Activated T-helper 1 cell treated with anti-CD3 and anti-CD28 coated beads, Interleukin-2, amount 50 U/mL, for 16 hours (primary cell): ENCODE measurements at places on chromosomes 7 and 10.

DNA sequence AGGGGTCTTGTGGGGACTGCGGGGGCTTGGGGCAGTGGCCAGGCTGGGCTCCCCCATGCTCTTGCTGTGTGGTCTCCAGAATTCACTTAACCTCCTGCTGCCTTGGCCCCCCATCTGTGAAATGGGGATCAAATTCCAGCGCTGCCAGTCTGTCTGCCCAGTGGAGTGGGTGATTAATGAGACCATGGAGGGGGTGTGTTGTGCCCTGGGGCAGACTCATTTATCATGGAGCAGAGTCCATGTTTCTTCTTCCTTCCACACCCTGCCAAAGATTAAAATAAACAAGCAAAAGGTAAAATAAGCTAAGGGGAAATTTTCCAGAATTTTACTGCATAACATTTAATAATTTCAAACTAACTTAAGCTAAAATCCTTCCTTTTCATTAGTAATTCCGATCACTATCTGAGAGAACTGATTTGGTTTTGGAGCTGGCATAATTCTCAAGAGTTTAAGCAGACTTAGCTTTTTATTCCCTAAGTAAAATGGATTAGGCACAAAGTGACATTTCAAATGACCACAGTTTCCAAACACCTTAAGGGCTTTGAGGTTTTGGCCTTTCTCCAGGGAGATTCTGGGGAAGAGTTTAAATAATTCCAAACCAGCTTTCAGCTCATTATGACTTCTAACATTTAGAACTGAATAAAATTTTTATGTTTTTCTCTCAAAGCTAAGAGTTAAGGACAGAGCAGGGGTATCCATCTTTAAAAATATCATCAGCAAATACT, 211.9 kb downstream of the CXCL12 start:
- DNase-seq: no peak

DNA sequence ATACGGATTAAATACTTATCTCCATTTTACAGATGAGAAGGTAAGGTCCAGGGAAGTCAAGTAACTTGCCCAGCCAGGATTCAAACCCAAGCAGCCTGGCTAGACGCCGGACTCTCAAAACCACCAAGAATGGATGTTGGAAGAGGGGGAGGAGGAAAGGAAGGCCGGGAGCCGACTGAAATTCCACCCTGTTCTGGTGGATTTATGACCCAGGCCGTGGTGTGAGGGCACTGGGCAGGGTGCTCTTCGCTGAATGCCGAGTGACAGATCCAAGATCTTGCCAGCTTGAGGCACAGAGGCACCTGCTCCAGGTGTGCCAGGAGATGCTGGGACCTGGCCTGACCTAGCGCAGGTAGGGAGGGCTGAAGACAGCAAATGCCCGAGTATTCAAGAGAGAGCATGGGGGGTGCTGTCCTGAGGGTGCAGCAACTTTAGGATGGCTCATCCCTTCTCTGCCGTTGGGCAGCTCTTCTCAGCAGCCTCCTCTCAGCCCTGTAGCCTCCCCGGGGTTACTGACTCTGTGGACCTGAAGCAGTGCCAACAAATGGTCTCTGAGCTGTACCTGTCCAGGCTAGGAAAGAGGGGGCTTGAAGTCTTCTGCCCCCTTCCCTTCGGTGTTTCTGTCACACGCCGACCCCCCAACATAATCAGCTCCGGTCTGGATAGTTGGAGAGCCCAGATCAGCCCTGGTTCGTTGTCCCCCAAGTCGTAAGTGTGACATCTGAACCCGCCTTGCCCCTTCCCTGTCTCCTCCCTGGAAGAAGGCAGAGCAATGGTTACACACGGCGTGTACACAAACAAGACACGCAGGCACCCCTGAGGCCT, 713 bp downstream of the LOXL4 start:
- no peak for DNase-seq

GRCh38 chr10:77156406-77156879, 481.2 kb downstream of the KCNMA1 start:
- no peak for DNase-seq

- no peak for DNase-seq
Measured at GRCh38 chr10:120827251-120827875, 23.8 kb upstream of the WDR11 start.

- no peak for DNase-seq
Measured at GRCh38 chr7:99953649-99954048, 22.2 kb downstream of the AZGP1 start.

DNA sequence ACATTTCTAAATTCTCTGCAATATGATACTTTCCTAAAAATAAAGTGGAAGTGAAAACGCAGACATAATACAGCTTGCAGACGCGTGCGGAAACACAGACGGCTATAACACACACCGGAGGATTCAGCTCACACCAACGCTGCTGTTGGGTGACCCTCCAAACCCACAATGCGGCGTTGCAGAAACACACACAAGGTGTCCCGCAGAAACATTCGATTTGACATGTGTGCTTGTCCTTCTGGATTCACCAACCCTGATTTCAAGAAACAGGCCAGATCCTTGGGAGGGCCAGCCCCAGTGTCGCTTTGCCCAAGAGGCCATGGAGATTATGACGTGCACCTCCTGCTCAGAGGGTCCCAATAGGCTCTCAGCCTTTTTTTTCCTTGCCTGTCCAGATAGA, 136.7 kb upstream of the TCERG1L start:
- no peak for DNase-seq

DNA sequence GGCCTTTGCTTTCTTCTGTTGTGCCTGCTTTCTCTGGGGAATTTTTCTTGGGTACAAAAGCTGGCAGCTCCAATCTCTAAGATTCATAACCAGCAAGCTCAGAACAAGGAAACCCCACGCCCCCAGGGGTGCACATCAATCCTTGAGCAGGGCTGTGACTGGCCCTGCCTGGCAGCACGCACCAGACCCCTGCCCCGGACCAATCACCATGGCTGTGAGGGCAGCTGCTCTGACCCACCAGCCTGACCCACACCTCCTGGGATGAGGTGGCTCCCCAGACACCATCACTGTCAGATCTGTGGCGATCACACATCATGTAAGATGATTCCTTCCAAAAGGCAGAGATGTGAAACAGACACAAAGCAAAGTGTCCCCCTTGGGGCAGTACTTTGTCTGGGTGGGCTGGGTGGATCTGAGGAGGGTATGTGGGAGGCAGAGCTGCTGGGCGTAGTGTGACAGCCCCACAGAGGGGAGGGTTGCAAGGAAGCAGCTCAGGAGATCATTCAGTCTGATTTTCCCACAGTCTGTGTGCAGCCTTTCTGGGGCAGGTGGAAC, 175.5 kb upstream of the SHH start:
- DNase-seq: no peak

GRCh38 chr7:51590746-51591145, 274.1 kb upstream of the COBL start:
- DNase-seq: no peak

DNA sequence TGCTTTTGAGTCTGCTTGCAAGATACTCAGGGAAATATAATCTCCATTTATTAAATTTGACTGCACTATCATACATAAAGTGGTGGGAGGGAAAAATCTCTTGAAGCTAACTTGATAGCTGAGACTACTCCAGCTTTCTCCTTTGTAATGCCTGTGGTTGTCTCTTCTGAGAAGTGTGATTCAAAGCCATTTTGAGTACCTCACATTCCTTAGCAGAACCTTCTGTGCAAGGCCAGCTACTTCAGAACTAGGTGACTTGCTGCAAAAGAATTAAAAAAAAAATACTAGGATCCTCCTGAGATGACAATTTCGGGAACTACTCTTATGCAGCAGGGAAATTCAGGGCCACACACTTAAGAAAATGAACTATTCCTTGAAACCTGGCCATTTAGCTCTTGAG, 294.8 kb downstream of the MDFIC start:
- DNase-seq: no peak

- no peak for DNase-seq
Measured at GRCh38 chr7:150900675-150901074, 48.4 kb downstream of the AOC1 start.

DNA sequence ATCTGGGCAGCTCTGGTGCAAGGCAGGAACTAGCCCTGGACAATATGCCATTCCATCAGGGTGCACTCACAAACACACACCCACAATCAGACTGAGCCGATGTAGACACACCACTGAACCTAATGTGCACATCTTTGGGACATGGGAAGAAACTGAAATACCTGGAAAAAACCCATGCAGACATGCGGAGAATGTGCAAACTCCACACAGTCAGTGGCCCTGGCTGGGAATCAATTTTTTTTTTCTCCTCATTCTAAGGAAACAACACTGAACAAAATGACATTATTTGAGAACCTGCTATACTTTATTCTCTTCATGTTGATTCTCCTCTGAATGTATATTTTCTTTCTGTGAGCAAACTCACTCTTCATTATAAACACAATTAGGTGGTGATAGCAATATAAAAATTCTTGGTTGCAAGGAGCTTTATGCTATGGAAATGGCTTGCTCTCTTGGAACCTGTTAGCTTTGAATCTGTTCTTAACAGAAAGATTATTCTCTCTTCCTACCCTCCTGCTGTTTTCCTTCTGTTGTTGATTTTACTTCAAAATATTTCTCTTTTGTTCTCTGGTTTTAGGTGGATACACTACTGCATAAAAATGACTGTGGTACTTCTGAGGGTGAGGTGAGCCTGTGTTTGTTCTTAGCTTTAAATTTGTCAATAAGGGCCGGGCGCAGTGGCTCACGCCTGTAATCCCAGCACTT, 33.0 kb upstream of the MICU1 start:
- DNase-seq: no peak

GRCh38 chr7:29319719-29320521, 125.3 kb downstream of the CHN2 start:
- DNase-seq: no peak

GRCh38 chr7:141992688-141993087, 3.0 kb upstream of the MGAM start:
- no peak for DNase-seq

- no peak for DNase-seq
Measured at GRCh38 chr10:73773152-73773879, 8.5 kb upstream of the CHCHD1 start.

- no peak for DNase-seq
Measured at GRCh38 chr10:42999385-43000020, 77.4 kb upstream of the RET start.

- DNase-seq: no peak
Measured at GRCh38 chr10:122044713-122045112, 55.8 kb downstream of the TACC2 start.

- no peak for DNase-seq
Measured at GRCh38 chr10:13351340-13351915, 3.3 kb upstream of the SEPHS1 start.

DNA sequence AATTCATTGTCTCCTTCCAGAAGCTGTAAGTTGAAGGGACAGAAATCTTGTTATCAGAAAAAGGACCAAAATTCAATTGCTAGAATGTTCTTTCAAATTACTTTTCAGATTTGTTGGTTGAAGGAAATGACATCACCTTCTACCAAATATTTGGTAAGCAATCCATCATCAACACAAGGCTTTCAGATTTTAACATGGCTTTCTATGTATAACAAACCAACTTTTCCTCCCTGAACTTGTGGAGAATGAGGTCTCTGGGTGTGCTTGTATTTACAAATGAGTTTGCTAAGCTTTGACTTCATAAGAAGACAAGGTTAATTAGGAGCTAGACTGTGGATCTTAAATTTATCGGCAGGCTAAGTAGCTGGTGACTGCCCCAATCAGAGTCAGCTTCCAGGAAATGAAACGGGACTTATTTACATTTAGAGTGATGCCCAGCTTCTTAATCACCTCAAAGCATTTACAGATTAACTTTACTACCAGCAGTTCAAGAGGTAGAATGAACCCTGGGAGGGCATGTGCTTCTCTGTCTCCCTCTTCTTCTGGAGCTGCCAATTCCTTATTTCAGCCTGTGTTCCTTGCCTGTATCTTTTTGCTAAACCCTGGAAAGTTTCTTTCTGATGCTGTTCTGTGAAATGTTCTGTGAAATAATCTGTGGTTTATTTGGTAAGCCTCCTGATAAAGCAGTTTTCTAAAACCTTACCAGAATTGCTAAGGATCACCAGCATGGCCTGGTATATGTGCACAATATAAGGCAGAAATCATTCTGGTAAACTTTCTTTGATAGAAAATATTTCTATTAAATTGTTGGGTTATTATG, 248.8 kb upstream of the FZD8 start:
- DNase-seq: no peak

- no peak for DNase-seq
Measured at GRCh38 chr10:98374217-98374985, 40.6 kb downstream of the PYROXD2 start.

GRCh38 chr10:76230921-76231285, 799.5 kb downstream of the LRMDA start:
- no peak for DNase-seq

DNA sequence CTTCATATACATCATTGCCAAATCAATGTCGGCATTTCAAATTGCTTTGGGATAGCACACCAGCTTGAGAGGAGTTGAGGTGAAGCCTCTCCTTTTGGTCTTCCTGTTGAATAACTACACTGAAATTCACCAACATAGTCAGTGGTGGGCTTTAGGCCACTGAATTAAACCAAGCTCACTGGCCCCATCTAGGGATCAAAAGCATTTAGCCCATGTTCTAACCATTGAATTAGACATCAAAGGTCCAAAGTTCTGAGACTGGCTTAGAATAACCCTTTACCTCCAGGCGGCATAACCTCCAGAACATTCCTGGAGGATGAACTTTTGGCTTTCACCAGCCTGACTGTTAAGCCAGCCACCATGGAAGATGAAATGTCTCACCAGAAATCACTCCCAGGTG, 54.6 kb downstream of the BPGM start:
- DNase-seq: no peak

DNA sequence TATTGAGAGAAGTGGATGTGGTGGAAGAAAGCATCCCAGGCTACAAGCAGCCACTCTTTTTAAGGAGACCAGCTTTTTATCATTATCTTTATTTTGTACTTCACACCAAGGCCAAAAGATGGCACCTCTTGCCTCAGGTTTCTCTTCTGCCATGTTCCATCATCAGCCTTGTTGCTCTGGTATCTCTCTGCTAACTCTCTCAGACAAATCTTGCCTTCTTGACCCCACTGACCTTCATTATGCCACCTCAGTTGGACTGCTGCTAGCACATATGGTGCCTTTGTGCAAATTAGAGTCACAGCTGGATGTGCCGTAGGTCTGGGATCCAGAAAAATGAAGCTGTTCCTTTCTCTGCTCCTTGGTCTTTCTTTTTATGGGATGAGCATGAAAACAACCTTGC, 47.1 kb upstream of the DYNC1I1 start:
- DNase-seq: no peak

DNA sequence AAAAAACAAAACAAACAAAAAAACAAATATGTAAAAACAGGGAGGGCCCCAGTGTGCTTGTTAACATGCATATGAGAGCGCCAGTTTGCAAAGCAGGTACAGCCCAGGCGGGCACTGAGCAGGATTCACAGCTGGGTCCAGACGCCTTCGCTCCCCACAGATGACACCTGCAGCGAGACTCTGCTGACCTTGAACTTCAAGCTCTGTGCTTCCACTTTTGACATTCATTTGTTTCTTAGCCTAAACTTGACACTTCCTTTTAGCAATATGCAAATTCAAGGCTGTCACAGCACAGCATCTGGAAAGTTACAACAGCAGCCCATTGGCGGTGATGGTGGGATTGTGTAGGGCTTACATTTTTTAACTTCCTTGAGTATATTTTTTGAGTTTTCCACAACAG, 88.8 kb upstream of the TNS3 start:
- no peak for DNase-seq
